CD4-positive, CD25-positive, alpha-beta regulatory T cell (primary cell): ENCODE measurements at places on chromosomes 12 and 14.

GRCh38 chr14:43141636-43142191, 1365.4 kb downstream of the FSCB start:
- no peak for DNase-seq

GRCh38 chr12:4082809-4083403, 190.7 kb upstream of the CCND2 start:
- no peak for DNase-seq

DNA sequence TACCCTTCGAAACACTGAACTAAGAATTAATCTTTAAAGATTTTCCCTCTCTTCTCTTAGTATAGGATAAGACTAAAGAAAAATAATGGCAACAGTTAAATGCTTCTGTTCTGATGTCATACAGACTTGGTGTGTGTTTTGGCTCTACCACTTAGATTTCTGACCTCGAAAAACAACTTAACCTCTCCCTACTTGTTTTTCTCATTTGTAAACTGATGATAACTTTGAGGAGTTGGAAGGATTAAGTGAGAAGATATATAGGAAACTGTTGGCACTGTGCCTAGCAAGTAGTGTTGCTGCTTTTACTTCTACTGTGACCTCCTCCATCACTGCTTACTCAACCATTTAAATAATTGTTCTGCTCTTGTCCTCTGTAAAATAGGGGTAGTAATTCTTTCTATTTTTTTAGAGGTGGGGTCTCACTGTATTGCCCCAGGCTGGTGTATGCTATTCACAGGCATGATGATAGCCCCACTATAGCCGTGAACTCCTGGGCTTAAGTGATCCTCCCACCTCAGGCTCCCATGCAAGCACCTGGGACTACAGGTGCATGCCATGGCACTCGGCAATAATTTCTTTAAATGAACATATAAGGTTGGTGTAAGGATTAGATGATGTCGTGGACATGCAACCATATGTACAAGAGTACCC, 22.4 kb downstream of the PALS1 start:
- DNase-seq, result no peak

GRCh38 chr12:12217018-12217359, 49.9 kb downstream of the LRP6 start:
- DNase-seq, result no peak

DNA sequence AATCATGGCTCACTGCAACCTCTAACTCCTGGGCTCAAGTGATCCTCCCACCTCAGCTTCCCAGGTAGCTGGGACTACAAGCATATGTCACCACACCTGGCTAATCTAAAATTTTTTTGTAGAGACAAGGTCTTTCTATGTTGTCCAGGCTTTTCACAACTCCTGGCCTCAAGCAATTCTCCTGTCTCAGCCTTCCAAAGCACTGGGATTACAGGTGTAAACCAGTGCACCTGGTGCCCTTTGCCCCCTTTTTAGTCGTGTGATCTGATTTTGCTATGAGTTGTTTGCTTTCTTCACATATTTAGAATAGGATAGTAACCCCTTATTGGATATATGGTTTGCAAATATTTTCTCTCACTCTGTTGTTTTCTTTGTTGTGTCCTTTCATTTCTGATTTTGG, 1.7 kb upstream of the RAD52 start:
- no peak for DNase-seq

- peak; percentile 86 for DNase-seq
These were observed 2.7 kb upstream of the CDKN1B start for GRCh38 chr12:12714276-12715021.

GRCh38 chr12:46516933-46517578, 144.5 kb upstream of the SLC38A2 start:
- no peak for DNase-seq

- DNase-seq, result no peak
These were observed 10.7 kb upstream of the NEUROD4 start for GRCh38 chr12:55008944-55009585.

DNA sequence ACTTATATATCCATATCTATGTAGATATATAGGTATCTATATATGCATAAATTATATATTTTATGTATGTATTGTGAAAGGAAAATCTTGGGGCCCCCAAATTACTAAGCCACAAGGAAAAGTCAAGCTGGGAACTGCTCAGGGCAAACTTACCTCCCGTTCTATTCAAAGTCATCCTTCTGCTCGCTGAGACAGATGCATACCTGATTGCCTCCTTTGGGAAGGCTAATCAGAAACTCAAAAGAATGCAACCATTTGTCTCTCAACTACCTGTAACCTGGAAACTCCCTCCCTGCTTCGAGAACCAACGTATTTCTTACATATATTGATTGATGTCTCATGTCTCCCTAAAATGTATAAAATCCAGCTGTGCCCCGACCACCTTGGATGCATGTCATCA, 58.8 kb upstream of the C14orf132 start:
- no peak for DNase-seq
